Suppressor macrophage treated with lipopolysaccharide for 4 hours (primary cell): ENCODE measurements at places on chromosomes 12 and 14.

DNA sequence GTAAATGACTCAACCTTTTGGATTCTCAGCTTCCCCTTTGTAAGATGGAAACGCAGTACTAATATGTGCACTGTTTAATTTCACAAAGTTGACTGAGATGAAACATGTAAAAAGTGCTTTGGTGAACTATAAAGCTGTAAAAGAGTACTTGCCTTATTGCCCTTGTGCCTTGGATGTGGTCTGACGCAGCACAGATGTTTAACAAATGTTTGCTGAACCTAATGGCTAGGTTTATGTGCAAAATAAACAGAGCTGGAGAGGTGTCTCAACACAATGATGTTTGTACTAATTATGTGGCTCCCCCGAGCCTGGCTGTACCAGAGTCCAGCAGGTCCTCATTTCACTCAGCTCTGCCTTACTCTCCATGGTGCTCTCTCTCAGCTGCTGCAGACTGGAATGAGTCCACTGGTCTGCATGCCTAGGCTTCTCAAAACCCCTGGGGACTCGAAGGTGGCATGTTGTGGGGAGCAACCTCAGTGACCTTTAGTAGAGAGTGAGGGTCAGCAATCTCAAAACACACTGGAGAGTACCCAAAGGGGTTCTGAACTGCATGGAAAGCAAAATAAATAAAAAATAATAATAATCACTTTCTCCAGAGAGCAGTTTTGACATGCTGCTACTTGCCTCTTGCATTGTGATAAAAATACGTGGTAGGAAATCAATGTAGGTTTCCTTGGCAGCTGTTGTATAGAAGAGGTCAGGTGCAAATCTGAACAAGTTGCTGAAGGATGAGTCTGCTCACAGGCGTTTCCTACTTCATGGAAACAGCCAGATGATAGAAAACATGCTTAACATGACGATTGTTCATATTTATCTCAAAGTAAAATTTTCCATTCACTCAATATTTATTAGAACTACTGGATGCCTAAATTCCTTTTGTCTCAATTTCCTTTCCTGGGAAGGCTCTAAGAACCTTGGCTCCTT is 8.5 kb upstream of the AMIGO2 start:
- DNase-seq, result no peak

GRCh38 chr12:95365912-95366311 is 108.0 kb upstream of the METAP2 start:
- DNase-seq, result no peak

- peak; percentile 35 for DNase-seq
Observed at GRCh38 chr14:75711105-75711795, 50.2 kb downstream of the TTLL5 start.

GRCh38 chr14:105479431-105480158 is 5.0 kb downstream of the CRIP2 start:
- DNase-seq, result no peak

DNA sequence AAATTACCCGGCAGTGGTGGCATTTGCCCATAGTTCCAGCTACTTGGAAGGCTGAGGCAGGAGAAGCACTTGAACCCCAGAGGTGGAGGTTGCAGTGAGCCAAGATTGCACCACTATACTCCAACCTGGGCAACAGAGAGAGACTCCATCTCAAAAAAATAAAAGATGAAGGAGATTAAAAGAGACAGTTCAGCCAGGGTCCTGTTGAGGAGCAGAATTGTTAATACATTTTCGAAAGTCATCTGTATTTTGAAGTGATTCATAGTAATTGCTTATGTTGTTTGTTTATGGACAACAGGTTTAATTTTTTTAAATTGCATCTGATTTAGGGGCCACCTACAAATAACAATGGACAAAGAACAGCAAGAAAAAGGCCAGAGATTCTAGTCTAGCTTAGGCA is 112.9 kb downstream of the DIP2B start:
- no peak for DNase-seq

GRCh38 chr12:79645235-79645630 is 45.5 kb downstream of the PAWR start:
- DNase-seq, result no peak

DNA sequence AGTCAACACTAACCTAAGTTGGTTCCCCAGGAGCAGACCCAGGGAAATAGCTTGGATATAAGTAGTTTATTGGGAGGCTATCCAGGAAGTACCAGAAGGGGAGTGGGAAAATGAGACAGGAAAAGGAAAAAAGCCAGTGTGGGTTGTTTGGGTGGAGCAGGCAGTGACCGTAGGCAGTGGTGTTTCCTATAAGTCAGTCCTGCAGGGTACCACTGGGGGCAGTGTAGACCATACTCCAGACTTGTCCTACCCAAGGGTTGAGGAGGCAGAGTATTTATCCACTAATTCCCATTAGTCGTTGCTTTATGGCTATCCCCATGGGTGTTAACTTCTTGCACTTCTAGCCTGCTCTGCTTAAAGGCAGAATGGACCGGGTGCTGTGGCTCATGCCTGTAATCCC is 6.4 kb upstream of the CCDC60 start:
- DNase-seq, result peak; percentile 11

- no peak for DNase-seq
Observed at GRCh38 chr12:112686373-112686772, 105.2 kb upstream of the RPH3A start.

DNA sequence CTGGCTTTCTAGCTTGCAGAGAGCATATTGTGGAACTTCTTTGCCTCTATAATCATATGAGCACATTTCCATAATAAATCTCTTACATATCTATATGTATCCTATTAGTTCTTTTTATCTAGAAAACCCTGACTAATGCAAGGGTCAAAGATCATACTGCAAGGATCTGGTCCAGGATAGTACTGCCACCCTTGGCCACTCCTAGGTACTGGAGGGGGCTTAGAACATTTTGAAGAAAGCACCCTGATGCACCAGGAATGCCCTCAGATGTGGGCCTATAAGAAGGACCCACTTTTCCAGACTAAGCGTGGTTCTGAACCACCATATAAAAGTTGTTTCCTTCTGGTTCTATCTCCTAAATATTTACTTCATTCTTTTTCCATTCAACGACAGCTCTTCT is 14.6 kb downstream of the ATXN7L3B start:
- no peak for DNase-seq

DNA sequence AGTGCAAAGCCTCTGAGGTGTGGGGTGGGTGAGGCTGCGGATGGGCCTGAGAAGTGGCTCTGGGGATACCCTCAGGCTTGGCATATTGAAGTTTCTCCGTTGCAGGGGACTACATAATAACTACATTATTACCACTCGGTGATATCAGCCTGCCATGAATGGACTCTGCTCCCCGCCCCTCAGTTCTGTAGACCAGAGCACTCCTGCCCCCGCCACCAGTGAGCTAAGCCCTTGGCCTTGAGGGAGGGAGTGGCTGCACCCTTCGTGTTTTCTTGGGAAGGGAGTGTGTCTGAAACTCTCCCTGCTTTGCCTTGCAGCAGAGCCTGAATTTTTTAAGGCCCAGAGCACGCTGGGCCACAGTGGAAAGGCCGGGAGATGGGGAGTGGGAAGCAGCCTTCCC is 1.7 kb downstream of the ORAI1 start:
- peak; percentile 44 for DNase-seq

- no peak for DNase-seq
Observed at GRCh38 chr12:101044512-101045059, 165.5 kb downstream of the SLC5A8 start.

- no peak for DNase-seq
Observed at GRCh38 chr14:104288272-104288671, 149.9 kb downstream of the KIF26A start.

DNA sequence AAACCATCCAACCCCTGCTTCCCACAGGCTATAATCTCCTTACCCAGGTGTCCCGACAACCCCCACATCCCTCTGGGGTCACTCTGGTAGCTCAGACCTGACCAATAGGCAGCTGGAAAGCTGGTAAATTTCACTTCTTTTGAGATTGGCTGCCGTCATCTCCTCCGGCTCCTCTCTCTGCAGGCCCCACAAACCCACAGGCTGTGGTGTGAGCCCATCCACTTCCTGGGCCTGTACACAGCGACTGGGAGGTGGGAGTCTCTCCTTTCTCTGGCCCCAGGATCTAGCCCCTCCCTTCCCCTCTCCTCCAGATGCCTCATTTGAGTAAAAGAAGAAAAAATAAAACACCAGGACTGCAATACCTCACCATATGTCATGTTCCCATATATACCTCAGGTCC is 709 bp downstream of the INHBC start:
- no peak for DNase-seq

DNA sequence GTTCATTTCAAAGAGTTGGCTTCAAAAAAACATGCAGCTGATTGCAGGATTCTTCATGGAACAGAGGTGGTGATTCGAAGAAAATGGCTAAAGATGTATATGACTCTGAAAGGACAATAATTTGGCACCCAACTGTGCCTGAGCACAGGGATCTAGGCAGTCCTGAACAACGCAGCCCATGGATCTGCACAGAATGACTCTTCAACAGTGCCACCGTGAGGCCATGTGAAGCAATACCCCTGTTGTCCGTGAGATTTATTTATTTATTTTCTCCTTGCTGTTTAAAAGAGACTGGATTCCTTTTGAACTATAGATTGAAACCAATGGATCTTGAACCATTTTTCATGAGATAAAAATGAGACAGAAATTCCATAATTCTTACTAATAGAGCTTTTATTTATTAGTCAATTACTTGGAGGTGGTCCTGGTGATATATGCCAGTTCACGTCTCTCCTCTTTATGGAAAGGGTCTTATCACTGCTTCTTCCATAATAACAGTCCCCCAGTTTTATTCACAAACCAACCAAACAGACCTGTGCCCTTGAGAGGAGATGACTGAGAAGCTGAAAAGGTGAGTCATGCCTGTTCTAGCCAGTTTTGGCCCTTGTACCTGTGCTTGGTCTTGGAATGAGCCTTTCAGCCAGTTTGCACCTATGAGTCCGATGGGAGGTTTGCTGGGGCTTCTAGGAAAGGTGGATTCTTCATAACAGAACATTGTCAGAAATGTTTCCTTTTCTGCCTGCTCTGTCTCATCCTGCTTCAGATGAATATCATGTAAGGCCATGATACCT is 1598.3 kb downstream of the AACS start:
- DNase-seq, result no peak

DNA sequence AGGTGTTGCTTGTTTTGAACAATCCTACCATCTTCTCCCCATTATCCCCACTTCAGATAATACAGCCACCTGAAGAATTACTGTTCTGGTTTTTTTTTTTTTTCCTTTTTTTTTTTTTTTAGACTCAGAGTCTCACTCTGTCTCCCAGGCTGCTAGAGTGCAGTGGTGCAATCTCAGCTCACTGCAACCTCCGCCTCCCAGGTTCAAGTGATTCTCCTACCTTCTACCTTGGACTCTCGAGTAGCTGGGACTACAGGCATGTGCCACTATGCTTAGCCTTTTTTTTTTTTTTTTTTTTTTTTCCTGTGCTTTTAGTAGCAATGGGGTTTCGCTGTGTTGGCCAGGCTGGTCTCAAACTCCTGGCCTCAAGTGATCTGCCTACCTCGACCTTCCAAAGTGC is 179.4 kb upstream of the ABCD2 start:
- DNase-seq, result no peak

- no peak for DNase-seq
Observed at GRCh38 chr12:68324531-68324930, 7.6 kb downstream of the MDM1 start.

DNA sequence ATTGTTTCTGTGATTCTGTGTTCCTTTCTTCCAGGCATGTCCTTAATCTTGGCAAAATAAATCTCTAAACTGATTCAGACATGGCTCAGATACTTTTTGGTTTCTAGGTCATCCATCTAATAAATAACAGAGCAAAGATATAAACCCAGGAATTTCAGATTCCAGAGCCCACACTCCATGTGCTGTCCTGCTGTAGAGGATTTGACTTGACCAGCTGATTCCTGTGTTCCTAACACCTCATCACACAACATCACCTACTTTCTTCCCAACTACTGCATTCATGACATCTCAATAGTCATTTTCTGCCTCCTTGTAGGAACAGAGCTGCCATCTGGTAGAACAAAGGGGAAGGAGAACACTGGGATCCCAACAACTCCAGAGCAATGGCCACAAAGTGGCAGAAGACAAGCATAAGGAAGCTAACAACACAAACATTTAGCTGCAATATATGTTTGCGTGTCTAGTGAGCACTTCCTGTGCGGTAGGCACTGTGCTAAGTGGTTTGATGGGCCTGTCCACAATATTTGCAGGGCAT is 91.9 kb upstream of the OVCH1 start:
- no peak for DNase-seq

GRCh38 chr14:99194736-99195135 is 77.3 kb downstream of the BCL11B start:
- no peak for DNase-seq

DNA sequence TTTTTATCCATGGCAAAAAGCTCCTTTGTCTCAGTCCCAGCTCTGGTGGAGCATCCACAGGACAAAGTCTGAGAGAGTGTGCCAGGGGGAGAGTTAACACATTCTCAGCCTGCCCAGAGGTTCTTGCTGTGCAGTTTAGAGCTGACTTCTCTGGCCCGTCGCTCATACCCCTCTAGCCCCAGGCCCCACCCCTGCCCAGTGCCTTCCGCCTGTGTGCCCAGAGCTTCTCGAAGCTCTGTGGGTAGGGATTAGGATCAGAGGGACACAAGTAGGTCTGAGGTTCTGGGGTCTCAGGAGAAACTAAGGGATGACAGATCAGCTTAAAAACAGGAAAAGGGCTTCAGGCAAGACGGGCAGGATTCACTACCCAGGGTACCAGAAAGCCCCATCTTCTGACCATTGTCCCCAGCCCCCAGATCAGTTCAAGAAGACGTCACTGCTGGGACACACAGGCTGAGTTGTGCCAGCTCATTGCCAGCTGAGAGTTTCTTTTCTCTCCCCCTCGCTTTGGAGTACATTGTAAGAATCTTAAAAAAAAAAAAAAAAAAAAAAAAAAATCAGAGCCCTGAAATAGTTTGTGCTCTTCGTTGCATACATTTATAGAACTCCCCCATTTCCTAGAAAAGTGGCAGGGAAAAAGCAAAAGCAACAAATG is 127.0 kb downstream of the GCH1 start:
- peak; percentile 37 for DNase-seq

DNA sequence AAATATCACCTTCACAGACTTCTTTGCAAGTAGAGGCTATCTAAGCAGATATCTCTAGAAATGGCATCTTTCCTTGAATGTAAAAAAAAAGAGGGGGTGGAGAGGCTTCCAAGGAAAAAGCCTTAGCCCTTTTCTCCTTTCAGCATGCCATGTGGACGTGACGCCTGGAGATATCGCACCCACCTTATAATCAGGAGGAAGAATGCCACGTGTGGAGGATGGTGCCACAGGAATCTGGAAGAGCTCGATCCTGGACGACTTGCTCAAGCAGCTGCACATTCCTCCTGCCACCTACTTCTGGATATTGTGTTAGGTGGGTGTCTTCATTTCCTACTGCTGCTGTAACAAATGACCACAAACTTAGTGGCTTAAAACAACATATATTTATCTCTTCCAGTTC is 203.6 kb downstream of the NUAK1 start:
- no peak for DNase-seq

DNA sequence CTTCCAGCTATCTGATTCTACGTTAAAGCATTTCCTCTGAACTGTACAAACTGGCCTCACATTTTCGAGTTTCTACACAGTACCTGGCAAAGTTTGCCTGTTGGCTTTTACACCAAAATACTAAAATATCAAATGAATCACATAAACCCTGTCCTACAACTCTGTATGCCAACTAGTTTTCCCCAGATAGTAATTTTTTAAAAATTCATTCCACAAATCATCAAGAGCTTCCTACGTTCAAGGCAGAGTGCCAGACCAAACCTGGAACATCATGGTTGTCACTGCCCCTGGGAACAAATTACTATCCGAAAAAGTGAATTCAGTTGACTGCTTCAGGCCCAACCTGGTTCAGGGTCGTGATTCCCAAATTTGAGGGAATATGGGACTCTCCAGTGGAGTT is 2.1 kb downstream of the TMEM30B start:
- no peak for DNase-seq

GRCh38 chr12:130143136-130143535 is 19.1 kb upstream of the FZD10 start:
- no peak for DNase-seq

- no peak for DNase-seq
Observed at GRCh38 chr14:52051871-52052270, 17.0 kb downstream of the NID2 start.
